ENCODE measurements at places on chromosomes 3 and 15.

- no peak for DNase-seq
These were observed 13.4 kb upstream of the TRH start for GRCh38 chr3:129961141-129961541.

DNA sequence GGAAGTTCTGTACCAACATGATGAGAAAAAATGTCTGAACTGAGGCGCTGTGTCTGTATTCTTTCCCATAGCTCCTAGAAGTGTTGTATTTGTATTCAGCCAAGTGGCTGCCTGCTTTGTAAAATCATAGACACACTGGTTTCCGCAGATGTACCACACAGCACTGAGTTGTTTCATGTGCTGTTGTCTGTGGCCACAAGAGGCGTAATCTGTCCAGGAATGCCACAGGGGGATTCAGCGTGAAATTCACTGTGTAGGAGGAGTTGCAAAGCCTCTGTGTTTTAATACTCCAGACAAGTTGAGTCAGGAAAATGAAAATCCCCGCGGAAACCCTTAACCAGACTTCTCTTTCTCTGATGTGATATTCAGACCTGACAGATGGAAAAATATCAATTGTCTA, 462.2 kb downstream of the NSUN3 start:
- DNase-seq = peak; percentile 37

GRCh38 chr3:47556351-47556750, 22.3 kb downstream of the CSPG5 start:
- no peak for DNase-seq

GRCh38 chr3:148737104-148737530, 39.4 kb downstream of the AGTR1 start:
- no peak for DNase-seq

- DNase-seq = peak; percentile 64
These were observed 40.9 kb upstream of the IDH2 start for GRCh38 chr15:90143166-90143655.

GRCh38 chr3:38521391-38521987, 25.3 kb downstream of the EXOG start:
- peak; percentile 47 for DNase-seq

GRCh38 chr3:172179680-172180399, 140.5 kb downstream of the FNDC3B start:
- DNase-seq = no peak

DNA sequence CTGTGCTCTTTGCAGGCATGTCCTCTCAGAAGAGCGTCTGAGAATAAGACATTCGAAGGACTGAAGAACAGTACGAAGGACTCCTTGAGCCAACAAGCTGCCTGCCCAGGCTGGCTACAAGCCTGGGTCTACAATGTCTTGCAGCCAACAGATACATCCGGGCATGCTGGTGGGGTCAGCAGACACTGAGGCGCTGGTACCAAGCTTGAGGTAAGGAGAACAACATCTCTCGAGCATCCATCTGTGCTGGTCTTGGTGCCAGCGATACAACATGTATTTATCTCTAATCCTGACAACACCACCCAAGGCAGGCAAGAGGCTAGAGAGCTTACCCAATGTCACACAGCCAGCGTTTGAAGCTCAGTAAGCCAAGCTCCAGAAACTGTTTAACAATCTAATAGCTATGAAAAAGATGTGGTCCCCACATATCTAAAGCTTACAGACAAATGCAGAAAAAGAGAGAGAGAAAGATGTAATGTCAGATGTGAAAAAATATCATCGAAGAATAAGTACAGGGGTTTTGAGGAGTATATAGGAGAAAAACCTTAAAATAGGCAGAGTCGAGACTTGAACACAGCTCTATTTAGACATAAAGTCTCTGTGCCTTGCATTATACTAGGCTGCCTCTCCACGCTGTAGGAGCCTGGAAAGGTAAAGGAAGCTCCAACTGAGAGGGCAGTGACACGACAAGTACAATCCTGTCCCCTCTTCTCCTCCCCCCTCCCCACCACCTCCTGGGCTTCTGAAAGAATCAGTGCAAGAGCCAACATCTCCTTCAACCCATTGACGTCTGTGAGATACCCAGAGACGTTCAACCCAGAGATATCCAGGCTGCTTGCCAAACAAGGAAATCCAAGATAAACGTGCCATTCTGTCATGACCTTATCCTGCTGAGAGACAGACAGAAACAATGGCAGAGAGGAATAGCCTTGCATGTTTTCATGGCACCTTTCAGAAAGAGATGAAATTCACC, 39.4 kb downstream of the WWTR1 start:
- DNase-seq = no peak
